ENCODE measurements at places on chromosomes 6 and 20.
A peak's percentile ranks its signal among the peaks of the same experiment; 100 is the strongest.

DNA sequence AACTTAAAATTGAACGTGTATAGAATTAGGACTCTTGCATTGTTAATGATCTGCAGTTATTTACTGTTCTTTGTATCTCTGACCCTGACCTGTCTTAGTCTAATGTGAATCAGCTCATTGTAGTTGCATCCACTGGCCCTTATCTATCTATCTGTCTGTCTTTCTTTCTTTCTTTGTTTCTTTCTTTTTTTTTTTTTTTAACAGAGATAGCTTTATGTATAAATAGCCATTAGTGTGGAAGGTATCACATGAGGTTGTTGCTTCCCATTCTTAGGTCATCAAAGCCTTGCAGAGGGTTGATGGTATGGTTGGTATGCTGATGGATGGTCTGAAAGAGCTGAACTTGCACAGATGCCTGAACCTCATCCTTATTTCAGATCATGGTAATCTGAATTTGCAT is 59.9 kb downstream of the ENPP1 start:
- no peak for DNase-seq

DNA sequence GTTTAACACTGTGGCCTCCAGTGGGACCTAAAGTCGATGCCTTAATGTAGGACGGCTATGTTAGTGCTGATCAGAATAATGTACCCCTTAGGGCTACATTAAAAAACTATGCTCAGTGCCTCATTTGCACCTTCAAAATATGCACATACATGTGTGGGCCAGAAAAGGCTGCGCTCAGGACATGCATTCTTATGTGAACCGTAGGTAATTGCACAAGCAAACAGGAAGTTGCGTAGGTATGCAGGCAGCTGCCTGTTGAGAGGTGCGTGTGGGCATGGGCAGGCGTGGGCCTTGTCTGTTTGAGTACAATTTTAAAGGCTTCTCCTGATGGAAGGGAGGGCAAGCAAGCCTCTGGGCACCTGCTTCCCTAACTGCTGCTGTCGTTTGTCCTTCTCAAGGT is 116.2 kb upstream of the JAG1 start:
- no peak for DNase-seq

DNA sequence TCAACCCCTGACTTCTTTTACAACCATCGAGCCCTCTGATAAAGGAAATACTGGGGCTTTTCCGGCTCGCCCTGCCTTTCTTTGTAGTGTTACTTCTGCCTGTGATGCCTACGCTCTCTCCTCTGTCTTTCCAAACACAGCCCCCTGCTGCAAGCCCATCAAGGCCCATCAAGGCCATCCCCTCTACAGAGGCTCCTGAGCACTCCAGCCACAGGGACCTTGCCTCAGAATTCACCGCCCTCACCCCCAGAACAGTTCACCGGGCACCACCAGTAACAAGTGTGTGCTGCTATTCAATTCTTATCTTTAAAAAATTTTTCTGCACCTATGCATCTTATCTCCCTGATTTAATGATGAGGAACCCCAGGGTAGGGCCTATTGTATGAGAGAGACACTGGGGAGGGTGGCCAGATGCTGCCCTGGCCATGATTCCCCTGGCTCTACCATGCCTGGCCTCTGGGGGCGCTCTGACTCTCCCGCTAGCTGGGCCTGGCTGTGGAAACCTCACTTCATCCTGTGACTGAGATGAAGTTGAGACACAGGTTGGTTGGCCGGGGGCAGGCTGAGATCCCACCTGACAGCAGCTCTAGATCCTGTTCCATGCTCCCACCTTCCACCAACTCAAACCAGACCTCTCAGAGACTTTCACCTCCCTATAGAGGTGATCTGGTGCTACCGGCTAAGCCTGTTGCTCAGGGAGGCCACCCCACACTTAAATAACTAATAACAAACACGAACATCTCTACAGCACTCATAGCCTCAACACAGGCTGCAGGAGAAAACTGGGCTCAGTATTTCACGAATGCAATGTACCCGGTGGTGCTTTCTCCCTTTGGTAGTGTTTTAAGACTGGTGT is 19.2 kb upstream of the GLP1R start:
- DNase-seq = peak; percentile 72

- DNase-seq = no peak
Measured at GRCh38 chr6:80932359-80932758, 820.1 kb downstream of the TENT5A start.

DNA sequence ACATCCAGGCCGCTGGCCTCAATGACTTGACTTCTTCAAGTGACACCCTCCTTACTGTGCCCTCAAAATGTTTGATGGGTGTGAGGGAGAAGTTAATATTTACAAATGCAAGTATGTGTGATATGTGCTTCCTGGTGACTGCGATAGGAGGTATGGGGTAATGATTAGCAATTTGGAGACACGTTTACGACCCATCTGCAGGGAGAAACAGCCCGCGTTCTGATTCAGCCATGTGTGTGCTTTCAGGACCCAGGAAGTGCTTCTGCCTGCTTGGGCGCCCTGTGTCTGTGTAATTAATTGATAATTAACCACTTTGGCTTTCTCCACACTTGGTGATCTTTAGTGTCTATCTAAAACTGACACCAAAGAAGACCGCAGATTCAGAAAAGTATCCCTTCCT is 25.0 kb downstream of the SIRPA start:
- no peak for DNase-seq

- DNase-seq = no peak
Measured at GRCh38 chr20:9220874-9221547, 152.1 kb downstream of the PLCB4 start.

DNA sequence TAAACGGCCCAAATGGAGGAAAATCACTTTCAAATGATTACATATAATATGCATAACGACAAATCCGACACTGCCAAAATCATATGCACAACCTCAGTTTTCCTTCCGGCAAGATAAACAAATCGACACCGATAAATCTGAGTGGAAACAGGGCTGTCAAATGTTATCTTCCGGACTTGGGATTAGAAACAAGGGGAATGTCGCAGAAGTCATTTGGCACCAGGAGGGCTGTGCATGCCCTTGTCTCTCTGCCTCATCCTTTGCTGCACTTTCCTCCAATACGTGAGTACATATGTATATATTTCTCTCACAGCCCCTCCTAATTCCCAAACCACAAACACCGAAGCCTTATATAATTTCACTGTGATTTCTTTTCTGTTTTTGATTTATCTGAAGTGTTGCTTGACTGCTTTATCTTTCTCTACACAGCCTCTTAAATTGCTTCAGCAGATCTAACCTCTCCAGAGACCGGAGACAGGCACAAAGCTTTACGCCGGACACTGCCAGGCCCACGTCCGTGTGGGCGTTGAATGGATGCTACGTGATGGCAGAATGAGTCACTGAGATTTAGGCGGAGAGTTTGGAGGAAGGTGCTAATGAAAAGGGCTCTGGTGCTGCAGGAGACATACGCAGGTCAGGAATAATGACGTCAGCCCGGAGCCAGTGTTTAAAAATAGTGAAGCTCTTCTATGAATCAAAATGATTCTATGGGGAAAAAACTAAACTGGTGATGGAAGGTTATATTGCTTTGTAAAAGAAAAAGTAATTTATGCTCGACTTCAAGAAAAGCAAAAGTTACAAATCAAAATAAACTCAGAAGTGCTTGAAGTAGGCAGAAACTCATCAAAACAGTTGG is 21.0 kb upstream of the PRELID3B start:
- no peak for DNase-seq

DNA sequence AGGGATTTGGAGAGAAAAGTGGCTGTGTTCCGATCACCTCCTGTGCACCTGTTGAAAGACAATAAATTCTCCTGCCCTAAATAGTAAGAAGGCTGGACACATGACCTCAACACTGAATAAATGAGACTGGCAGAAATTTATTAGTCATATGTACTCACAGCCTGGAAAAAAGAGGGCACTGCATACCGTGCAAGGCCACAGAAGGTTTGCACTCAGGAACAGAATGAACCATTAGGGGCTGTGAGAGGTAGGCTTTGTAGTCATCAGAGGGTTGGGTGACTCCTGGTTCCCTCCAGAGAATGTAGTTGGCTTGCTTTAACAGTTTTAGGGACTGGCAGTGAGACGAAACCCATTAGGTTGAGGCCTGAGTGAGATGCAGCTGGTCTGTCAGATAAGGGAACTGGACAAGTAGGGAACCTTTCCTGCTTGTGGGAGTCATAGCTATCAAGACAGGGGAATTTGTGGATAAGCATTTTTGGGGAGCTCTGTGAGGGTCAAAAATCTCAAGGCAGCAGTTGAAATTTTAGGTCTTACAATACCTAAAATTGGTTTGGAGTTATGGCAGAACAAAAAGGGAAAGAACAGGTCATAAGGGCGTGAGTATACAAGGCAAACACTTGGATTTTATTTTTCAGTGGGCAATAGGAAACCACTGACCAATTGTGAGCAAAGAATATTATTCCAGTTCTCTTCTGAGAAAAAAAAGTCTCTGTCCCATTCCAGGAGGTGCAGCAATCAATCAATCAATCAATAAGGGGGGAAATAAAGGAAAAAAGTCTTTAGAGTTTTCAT is 67.9 kb upstream of the BTN3A2 start:
- DNase-seq = no peak

- DNase-seq = no peak
Measured at GRCh38 chr20:54067606-54068174, 2.7 kb downstream of the BCAS1 start.

- no peak for DNase-seq
Measured at GRCh38 chr6:29953686-29954085, 11.4 kb downstream of the HLA-A start.

DNA sequence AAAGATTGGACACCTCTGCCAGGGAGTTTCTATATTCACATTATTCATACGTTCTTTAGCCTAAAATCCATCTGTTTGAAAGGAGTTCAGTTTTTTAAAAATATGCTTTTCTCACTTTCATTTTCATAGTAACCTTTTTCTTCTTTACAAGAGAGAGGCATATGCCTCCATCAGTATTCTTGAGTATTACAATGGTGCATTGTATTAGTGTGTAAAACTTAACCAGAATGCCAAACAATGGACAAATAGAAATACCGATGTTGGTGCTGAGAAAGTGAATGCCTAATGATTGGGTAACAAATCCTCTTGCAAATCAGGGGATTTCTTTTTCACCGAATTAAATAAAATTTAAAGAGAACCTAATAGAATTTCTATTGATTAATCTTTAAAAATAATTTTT is 163.2 kb upstream of the LAMA2 start:
- no peak for DNase-seq

- no peak for DNase-seq
Measured at GRCh38 chr6:7047966-7048365, 59.8 kb upstream of the RREB1 start.

- DNase-seq = no peak
Measured at GRCh38 chr20:60242836-60243505, 284.7 kb downstream of the CDH26 start.

GRCh38 chr20:61436667-61437279 is 184.7 kb downstream of the CDH4 start:
- DNase-seq = no peak

DNA sequence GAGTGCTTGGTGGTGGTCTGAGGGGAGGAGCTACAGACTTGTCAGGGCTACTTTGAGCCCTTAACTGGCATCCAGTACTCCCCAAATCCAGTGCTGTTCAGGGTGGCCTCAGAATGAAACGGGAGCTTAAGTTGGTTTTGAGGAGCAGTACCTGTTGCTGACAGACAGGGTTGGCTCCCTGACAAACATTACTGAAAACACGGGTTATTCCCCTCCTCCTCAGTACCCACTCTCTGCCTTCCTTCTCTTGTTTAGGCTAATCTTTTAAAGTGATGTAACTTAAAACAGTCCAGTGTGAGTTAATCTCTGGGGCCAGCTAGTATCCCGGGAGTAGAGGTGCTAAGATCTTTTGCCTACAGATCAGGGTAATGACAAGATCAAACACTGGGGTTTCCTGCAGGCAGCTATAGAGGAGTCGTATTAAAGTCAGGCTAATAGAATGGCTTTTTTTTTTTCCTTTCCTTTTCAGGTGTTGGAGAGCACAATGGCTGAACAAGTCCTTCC is 3.7 kb downstream of the TNFAIP3 start:
- peak; percentile 44 for DNase-seq

- no peak for DNase-seq
Measured at GRCh38 chr6:41584668-41585205, 38.6 kb downstream of the FOXP4 start.

DNA sequence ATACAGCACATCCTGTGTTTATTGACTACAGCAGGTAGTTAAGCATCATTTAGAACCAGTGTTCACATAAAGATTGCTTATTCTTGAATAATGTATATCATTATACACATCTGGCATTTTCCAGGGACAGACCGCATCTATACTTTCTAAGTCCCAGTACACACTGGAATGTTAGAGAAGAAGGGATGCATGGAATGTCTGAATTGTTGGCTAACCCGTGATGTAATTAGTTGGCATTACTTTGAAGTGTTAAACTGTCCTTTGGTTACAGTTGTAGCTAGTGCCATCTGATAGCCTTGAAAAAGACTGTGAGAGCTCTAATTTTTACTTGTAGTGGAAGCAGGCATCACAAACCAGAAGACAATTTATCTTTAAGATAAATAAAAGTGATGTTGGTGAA is 29.8 kb upstream of the MCHR2 start:
- DNase-seq = no peak

DNA sequence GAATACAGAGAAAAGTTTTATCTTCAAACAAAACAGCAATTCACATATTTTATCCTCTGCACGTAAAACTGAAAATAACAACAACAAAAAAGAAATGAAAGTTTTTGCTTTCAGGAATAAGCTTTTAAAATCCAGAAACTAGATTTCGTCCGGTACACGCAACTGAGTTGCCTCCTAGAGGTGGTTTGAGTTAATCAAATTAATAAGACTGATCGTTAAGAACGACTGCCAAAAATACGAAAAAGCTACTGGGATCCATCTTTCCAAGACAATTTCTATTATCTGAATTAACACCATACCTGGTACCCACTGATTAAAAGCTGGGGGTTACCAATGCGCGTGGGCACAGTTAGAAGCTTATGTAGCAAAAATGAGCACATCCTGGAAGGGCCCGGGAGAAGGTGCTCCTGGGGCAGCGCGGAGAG is 669 bp downstream of the PDCD2 start:
- peak; percentile 15 for DNase-seq

DNA sequence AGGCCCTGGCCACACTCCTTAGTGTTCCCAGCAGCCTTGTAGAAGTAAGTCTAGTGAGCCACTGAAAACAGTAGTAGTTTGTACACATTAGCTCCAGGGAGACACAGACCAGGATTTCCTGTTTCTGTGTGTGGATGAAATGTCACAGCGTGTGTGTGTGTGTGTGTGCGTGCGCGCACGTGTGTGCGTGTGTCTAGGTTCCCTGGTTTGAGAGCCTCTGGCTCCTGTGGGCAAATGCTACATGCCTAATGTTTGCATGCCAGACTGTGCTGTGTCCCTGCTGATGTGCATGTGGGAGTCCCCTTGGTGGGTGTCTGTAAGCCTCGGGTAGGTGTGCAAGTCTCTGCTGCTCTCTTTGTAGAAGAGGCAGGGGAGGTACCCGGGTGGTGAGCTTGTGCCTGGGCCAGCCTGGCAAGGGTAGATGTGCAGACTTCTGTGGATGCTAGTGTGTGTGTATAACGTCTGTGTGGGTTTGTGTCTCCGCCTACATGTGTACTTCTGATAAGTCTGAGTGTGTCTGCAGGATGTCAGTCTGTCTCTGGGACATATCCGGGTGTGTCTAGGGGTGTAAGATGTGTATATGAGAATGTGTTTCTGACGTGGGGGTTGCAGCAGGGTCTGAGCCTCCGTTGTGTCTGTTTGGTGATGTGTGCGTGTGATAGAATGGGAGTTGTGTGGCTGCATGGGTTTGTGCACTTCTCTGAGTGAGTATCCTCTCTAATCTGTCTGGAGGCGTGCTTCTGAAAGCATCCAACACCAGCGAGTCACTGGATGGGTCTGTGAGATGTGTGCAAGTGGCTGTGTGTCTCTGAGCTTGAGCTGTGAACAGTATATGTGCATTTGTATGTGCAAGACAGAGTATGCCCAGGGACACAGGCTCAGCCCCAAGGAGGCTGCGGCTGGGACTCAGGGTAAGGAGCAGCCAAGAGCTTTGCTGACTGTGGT is 19.0 kb upstream of the TLDC2 start:
- DNase-seq = no peak

All from GM10248 (cell line).